ENCODE measurements at places on chromosomes 11 and 22.

- peak; percentile 48 for DNase-seq
Measured at GRCh38 chr11:7004482-7004881, 15.7 kb downstream of the ZNF214 start.

DNA sequence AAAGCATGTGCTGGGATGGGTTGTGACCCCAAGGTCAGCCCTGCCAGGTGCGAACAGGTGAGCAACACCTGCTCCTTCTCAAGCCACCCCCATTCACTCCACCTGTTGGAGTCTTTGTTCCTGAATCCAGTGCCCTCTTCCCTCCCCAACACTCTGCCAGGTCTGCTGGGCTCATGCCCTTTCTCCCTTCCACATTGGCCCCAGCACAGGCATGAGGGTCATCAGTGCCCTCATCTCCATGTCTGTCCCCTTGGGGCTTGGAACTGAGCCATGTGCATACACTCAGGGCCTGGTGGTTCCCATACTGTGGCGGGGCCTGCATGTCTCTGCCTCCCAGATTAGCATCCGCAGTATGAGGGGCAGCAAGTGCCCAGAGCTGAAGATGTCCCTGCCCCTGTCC is 19.1 kb downstream of the RFPL2 start:
- DNase-seq = no peak

- DNase-seq = no peak
Measured at GRCh38 chr11:69481393-69481844, at the start of gene LINC01488. LINC01488 (plus strand) TSS chr11:69481663.

DNA sequence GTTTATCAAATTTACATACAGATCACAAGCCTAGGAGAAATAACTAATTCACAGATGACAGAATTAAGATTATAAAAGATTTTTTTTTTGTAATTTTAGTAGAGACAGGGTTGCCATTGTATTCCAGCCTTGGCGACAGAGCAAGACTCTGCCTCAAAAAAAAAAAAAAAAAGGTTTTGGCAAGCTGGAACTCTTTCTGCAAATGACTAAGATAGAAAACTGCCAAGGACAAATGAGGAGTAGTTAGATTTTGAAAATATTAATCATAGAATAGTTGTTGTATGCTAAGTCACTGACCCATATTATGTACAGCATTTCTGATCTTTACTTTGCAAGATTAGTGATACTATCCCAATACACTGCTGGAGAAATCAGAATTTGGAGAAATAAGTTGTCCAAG is 99.2 kb downstream of the C11orf65 start:
- no peak for DNase-seq

DNA sequence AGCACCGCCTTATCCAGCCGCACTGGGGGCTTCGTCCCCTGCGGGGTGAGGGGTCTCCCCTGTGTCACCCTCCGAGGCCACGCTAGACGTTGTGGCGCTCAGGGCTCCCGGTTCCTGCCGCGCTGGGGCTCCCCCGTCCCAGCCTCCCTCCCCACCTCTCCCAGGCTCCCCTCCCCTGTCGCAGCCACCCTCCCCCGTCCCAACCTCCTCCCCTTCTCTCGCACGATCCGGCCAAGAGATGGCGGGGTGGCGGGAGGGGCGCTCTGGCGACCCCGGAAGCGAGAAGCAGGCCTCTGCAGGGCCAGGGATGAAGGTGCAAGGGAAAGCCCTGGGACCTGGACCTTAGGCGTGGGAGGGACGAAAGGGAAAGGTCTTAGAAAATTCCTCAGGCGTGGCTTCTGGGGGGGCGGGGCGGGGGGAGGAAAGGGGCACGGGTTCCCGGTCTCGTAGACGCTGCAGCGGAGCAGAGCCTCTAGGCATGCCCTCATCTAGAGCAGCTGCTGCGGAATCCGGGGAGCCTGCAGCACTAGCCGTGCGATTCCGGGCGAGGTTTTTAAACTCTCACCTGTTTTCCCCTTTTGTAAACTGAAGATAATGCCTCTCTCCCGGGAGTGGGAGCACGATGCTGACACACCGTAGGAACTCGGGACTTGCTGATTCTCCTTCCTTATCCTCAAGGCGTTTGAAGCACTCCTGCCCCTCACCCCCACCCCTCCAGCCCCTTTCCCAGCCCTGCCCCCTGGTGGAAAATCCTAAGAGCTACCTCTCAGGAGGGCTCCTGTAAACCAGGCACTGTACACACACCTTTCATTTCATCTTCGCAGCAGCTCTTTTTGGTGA is 14.4 kb downstream of the KCNJ5 start:
- peak; percentile 81 for DNase-seq

DNA sequence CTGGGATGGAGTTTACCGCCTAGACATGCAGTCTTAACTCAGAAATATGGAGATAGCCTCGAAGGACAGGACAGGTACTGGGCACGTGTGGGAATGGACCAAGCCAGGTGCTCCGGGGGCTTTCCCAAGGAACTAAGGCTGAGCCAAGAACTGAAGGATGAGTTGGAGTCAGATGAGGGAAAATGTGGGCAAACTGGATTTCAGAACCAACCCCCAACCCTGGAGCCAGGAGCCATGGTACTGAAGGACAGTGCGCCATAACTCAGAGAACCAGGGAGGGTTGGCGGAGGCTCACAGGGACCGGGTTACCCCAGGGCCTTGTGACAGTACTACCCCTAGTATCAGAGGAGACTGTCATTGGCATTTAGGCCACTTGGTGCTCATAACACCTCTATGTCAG is 2.5 kb upstream of the MIF start:
- no peak for DNase-seq

DNA sequence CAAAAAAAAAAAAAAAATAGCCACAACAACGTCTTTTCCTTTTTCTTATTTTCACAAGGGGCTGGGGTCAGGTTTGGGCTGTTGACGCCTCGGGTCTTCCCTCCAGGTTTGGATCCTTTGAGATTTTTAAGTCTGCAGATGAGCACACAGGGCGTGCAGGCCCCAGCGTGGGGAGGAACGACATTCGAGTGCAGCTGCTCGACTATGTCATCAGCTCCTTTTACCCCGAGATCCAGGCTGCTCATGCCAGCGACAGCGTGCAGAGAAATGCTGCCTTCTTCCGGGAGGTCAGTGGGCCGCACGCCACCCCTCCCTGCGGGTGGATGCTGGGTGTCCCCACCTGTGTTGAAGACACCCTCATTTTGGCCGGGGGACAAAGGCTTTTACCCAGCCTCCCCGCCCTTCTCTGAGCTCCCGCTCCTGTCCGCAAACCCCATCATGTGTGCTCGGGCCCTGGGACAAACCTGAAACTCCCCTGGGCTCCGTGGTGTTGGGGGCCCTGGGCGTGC is 7.7 kb downstream of the SELENOO start:
- no peak for DNase-seq

- DNase-seq = peak; percentile 16
Measured at GRCh38 chr11:102112509-102112821, 2.2 kb downstream of the YAP1 start.

GRCh38 chr11:128516886-128517285 is 70.5 kb downstream of the ETS1 start:
- DNase-seq = no peak

DNA sequence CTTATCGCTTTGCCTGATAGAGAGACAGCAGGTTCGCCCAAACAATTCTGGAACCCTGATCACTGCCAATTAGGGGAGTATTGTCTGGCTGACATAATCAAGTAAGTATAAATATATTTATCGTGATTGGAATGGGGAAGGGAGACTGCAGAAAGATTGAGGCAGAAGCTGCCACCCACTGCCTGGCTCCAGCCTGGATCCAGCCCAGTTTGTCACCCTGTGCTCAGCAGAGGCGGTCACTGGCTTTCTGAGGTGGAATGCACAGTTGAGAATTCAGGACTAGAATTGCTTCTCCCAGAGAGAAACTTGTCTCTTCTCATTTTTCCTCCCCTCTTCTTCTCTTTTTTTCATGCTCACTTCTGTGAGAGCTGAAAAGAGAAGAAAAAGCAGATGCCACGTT is 25.9 kb downstream of the GRAP2 start:
- DNase-seq = no peak

GRCh38 chr22:47341464-47341863 is 579.0 kb downstream of the TBC1D22A start:
- no peak for DNase-seq

GRCh38 chr11:12680246-12680939 is 6.2 kb downstream of the TEAD1 start:
- peak; percentile 89 for DNase-seq

DNA sequence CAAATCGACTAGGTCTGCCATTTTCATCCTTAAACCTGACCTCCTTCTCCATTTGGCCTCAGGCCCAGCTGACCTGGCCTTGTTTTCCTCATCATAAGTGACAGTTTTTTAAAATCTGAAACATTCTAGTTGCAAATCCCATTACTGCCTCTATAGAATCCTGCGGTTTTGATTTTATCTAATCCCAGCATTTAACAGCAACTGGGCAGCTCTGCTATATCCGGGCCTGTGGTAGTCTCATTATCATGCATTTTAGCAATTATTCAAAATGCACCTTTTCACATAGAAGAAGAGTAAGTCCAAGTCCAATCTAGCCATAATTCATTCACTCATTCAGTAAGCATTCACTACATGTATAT is 28.6 kb upstream of the BIRC3 start:
- no peak for DNase-seq

DNA sequence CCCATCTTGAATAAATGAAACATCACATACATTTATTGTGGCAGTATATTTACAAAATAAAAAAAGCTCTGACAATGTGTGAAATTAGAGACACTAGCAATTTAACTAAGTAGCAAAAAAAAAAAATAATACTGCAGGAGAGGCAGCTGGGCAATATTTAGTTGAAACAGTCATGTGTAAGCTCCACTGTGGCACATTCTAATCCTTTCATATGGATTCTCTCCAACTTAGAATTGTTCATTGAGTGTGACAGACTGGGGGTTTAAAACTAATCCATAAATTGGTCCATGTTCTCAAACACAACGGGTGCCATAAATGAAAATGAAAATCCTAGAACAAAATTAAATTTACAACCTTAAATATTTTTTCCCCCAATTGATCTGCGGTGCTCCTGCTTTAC is 302.1 kb downstream of the CADM1 start:
- DNase-seq = no peak

GRCh38 chr11:7449841-7450214 is 35.5 kb upstream of the OLFML1 start:
- DNase-seq = no peak

- DNase-seq = no peak
Measured at GRCh38 chr22:47381240-47381639, 618.8 kb downstream of the TBC1D22A start.

GRCh38 chr11:46676436-46677158 is 23.8 kb downstream of the ARHGAP1 start:
- DNase-seq = no peak

- no peak for DNase-seq
Measured at GRCh38 chr22:43516996-43517635, 105.3 kb downstream of the MPPED1 start.

DNA sequence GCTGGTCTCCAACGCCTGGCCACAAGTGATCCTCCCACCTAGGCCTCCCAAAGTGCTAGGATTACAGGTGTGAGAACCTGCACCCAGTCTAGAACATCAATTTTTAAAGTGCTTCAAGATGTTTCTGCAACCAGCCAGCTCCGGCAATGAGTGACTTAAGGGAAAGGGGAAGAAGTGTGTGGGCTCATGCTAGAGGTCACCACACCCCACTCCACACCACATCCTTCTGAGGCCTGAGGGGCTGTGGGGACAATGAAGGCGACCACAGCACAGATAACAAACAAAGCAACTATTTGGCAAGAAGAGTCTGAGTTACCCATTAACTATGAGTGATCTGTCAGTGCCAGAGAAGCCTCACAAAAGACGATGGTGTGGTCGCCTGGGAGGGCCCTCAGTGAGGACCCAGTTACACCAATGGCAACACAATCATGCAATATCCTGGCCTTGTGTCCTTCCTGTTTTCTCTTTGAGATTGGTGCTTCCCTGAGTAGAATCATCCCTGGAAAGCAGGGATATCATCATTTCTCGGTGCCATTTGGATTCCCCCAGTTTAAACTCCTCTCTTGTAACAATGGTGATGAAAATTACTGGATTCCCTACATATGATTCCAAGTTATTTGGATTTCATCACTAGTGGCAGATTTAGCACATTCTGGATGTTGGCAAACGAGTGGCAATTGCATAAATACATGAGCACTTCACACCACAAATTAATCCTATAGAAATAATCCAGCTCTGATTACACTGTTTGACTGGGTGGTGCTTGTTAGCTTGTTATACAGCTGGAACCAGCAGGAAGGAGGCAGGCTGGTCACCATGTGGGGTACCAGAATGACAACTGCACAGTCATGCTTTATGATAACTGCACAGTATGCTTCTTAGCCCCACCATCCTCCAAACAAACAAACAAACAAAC is 18.4 kb downstream of the ABTB2 start:
- DNase-seq = peak; percentile 82

DNA sequence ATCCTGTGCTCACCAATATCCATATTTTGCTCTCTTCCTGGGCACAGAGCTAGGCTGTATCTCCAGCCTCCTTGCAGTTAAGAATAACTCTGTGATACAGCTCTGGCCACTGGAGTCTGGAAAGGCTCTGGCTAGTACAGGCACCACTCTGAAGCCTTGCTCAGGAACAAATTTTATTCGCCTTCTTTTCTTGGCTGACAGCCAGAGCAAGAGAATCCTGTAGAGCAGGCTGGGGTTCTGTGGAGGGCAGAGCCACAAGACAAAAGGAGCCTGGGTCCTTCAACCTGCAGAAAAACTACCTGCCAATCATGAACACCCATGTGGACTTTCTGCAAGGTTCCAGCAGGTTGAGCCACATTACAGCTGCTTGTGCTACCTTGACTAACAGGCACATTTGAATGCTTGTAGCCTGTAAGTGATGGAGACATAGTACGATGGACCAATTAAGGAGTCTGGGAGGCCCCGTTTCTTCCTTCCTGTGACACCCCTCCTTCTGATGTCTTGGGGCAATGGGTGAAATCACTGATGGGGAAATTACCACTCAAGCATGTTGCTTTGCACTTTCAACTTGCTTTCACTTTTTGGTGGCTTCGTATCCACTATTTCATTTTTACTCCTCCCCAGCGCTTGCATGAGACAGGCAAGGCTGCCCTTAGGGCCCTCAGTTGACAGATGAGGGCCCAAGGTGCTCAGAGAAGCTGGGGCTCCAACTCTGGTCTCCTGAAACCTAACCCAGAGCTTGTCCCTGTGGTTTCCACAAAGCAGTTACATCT is 267.2 kb upstream of the SYN3 start:
- no peak for DNase-seq

DNA sequence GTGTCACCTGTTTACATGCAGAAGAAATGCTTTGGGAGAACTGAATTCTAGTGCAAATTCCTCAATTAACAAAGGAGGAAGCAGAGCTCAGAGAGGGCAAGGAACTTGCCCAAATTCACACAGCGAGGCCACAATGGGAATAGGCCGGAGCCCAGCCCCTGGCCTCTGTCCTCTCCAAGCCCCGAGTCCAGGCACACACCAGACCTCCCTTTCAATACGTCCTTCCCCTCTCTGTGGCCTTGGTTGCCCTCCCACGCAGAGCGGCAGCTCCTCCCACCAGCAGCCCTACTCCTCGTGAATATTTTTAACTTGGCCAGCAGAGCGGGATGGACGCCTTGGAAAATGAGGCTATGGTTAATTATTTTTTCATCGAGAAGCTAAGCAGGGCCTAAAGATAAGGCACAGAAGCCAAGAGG is 1.6 kb upstream of the CARD10 start:
- no peak for DNase-seq

DNA sequence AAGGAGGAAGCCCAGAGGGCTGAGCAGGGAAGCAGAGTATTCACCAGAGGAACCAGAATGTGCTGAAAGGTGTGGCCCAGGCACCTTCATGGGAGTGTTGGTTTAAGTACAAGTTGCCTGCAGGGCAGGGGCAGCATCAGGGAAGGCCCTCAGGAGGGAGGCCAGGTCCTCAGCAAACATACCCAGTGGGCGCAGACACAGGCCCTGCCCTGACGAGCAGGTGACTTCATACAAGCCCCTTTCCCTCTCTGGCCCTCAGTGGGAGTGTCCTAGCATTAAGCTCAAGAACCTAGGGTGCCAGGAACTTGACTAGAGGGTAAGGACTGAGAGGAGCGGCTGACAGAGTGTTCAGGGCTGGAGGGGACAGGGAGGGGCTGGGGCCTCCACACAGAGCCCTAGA is 7.5 kb upstream of the CASTOR1 start:
- DNase-seq = no peak

Data from RPMI7951 (cell line).